ENCODE measurements at places on chromosomes 11 and 22. TPM values are rescaled to one million over a fixed set of nuclear protein-coding genes. Genes with fewer than 3 reads are reported as not detected.

The NNMT gene
- not detected for total RNA-seq

DNA sequence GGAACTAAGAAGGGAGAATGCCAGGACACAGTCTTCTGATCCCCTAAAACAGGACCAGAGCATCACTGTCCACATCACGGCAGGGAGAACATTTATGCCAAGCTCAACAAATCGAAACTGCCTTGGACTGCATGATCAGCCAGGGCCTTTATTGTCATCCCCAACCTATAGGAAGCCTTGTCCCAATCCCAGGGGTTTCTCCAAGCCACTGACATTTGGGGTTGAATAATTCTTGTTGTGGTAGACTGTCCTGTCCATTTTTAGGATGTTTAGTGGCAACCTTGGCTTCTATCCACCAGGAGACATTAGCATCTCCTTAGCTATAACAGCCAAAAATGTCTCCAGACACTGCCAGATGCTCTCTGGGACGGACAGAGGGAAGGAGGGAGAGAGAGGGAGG, 37.1 kb downstream of the RPL27A start:
- DNase-seq: no peak
- no peak overlapping the region for H3K27ac ChIP-seq
- no peak overlapping the region for H3K4me3 ChIP-seq
- no peaks in the 10 kb centered on the region for H3K27me3 ChIP-seq
- peaks cover 82% of the 10 kb centered on the region for H3K4me1 ChIP-seq

GRCh38 chr11:30258679-30259078, 27.9 kb downstream of the FSHB start:
- H3K27me3 ChIP-seq: no peaks in the 10 kb centered on the region
- H3K4me1 ChIP-seq: no peaks in the 10 kb centered on the region
- no peak overlapping the region for H3K4me3 ChIP-seq
- no peaks in the 10 kb centered on the region for H3K36me3 ChIP-seq

- no peaks in the 10 kb centered on the region for H3K27me3 ChIP-seq
- H3K27ac ChIP-seq: no peak overlapping the region
- peaks cover 21% of the 10 kb centered on the region for H3K36me3 ChIP-seq
- DNase-seq: no peak
- H3K4me3 ChIP-seq: no peak overlapping the region
These were observed 6.2 kb downstream of the SBF1 start for GRCh38 chr22:50468626-50469025.

The CD3G gene
- total RNA-seq: not detected

DNA sequence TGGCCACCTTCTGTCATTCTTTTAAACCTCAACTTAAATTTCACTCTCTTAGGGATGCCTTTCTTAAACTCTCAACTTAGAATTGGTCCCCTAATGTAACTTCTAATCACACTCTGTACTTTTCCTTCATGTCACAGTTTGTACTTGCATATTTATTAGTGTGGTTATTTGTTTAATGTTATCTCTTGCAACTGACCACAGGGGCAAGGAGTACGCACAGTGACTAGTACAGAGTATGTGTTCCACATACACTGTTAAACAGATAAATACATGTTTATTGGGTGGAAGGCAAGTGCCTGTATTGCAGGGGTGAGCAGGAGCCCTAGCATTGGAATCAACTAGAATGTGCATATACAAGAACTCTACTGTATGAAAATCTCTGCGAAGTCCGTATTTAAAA, 554.0 kb downstream of the INSC start:
- no peak overlapping the region for H3K27ac ChIP-seq
- H3K36me3 ChIP-seq: no peaks in the 10 kb centered on the region
- DNase-seq: no peak
- H3K27me3 ChIP-seq: no peaks in the 10 kb centered on the region
- no peaks in the 10 kb centered on the region for H3K4me1 ChIP-seq
- no peak overlapping the region for H3K4me3 ChIP-seq

- H3K4me3 ChIP-seq: no peak overlapping the region
- DNase-seq: no peak
- H3K27me3 ChIP-seq: no peaks in the 10 kb centered on the region
- H3K36me3 ChIP-seq: no peaks in the 10 kb centered on the region
These were observed 658.7 kb downstream of the JRKL start for GRCh38 chr11:97048481-97048880.

- no peak overlapping the region for H3K4me3 ChIP-seq
- no peak overlapping the region for H3K27ac ChIP-seq
- no peak for DNase-seq
- H3K36me3 ChIP-seq: peaks cover 4% of the 10 kb centered on the region
These were observed 26.1 kb downstream of the GDPD5 start for GRCh38 chr11:75499423-75500190.

DNA sequence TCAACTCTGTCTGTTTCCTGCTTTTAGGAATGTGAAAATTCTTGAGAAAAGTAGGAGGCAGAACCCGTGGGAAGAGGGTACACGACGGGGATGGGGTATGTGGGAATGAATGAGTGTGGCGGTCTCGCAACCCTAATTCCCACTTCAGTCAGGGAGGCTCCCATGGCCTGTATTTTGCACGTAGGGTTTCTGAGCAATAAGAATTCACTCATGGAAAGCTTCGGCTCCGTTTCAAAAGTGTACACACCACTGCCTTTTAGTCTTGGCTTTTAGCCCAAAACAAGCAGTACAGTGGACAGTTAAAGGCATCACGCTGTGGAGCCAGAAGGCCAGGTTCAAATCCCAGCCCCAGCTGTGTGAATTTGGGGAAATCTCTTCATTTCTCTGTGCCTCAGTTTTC, 116.7 kb downstream of the MN1 start:
- H3K27ac ChIP-seq: no peak overlapping the region
- no peaks in the 10 kb centered on the region for H3K27me3 ChIP-seq
- DNase-seq: no peak
- peaks cover 31% of the 10 kb centered on the region for H3K4me1 ChIP-seq
- H3K4me3 ChIP-seq: no peak overlapping the region
